NCI-H1417 (cell line): ENCODE measurements at places on chromosomes 3 and 15.

GRCh38 chr3:119314821-119315220 lies 20.6 kb downstream of the ARHGAP31 start:
- no peak for DNase-seq

- no peak for DNase-seq
These were observed 143.2 kb upstream of the LIPC start for GRCh38 chr15:58288592-58288991.

GRCh38 chr3:3448468-3448867 lies 269.0 kb upstream of the CRBN start:
- no peak for DNase-seq

- DNase-seq: no peak
These were observed 340 bp downstream of the TTLL3 start for GRCh38 chr3:9810433-9810770.

GRCh38 chr15:49427372-49427771 lies 4.3 kb downstream of the FGF7 start:
- DNase-seq: no peak

DNA sequence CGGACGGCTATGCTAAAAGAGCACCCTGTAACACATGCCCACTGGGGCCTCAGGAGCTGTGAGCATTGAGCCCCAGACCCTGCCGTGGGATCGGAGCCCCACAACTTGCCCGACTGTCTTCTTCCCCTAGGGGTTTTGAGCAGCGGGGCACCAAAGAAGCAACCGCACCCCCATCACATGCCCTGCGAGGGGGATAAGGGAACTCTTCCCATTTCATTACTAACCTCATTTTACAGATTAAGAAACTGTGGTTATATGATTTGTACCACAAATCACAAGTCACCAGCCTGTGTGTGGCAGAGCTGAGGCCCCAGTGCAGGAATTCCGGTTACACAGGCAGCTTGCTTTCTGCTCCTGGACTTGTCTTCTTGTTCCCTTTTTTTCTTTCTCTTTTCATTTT lies 86.2 kb downstream of the CD47 start:
- DNase-seq: no peak

- no peak for DNase-seq
These were observed 95.7 kb downstream of the SUCNR1 start for GRCh38 chr3:151969026-151969642.

DNA sequence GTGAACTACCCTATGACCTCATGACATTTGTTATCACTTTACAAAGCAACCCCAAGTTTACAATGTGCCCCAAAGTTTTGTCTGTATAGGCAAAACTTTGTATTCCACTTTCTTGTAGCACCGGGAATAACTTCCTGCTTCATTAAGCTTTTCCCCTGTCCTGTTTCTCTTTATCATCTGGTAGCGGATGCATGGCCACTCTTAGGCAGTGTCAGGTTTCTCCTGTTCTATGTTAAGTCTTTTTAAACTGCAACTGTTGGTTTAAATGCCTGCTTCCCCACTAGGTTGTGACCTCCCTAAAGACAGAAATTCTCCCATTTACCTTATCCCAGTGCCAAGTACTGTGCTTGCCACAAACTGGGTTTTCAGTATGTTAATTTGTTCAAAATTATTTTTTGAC lies 433.6 kb upstream of the DPH6 start:
- no peak for DNase-seq

DNA sequence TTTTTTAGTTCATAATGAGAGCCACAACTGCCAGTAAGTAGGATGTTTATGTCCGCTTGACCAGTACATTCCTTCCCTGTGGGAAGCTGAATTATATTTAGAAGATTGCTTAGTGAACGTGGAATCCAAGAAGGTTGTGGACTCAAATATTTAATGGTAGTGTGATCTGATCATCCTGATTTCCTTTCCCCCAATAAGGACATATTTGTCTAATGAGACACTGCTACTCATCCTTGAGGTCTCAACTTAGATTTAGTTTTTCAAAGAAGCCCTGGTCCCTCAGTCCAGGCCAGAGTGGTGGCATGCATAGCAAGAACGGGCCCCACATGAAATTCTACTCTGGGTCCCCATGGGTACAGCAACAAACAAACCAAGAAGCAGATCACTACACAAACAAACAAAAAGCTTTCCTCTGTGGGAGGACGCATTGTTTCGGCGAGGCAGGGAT lies 60.8 kb downstream of the USP13 start:
- no peak for DNase-seq

GRCh38 chr3:174010907-174011306 lies 613.4 kb downstream of the NLGN1 start:
- DNase-seq: no peak

DNA sequence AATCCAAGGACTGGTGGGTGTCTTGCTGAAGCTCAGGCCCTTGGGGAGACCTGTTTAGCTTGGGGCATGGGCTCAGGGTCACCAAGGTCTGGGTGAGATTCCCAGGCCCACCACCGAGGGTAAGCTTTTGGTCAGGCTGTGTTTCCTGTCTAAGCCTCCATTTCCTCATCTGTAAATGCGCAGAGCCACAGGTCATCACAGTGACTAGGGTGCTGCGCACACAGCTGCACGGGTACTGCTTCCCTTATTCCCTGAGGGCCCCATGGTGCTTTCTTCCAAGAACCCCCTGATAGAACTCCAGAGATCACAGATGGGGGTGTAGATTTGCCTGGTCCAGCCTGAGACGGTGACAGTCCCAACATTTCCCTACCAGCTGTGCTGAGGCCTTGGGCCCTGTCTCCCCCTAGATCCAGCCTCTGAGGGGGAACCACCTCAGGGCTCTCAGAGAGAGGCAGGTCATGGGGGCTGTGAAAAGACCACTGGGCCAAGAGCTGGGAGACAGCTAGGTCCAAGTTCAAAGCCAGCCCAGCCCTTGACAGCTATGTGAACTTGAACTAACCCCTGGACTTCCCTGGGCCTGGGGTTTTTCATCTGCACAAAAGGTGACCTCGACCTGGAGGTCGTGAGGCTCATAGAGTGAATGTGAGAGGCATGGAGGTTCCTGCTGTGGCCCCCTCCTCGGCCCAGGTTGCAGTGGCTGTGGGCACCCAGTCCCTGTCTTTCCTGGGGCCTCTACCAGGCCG lies 60.7 kb downstream of the SEMA3G start:
- DNase-seq: no peak

- DNase-seq: no peak
These were observed 633.6 kb upstream of the UBE2E2 start for GRCh38 chr3:22569570-22569969.

- no peak for DNase-seq
These were observed 18.7 kb downstream of the MFSD1 start for GRCh38 chr3:158820521-158820920.

GRCh38 chr3:147945968-147946519 lies 536.9 kb downstream of the ZIC1 start:
- DNase-seq: no peak

DNA sequence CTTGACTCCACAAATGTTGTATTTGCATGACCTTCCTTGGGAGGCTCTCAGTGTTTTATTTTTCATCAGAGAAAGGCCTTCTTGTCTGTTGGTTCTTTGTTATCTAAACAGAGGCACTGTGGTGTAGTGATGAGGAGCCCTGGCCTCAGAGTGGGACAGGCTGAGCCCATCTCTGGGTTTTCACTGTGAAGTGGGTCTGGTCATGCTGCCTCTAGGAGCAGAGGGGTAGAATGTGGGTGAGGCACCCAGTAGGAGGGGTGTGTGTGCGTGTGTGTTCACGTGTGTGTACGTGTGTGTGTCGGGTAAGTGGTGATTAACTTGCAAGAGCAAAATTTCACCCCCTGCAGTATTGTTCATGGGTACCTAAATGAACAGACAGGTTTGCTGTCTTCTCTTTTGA lies 14.4 kb downstream of the KLF13 start:
- no peak for DNase-seq

DNA sequence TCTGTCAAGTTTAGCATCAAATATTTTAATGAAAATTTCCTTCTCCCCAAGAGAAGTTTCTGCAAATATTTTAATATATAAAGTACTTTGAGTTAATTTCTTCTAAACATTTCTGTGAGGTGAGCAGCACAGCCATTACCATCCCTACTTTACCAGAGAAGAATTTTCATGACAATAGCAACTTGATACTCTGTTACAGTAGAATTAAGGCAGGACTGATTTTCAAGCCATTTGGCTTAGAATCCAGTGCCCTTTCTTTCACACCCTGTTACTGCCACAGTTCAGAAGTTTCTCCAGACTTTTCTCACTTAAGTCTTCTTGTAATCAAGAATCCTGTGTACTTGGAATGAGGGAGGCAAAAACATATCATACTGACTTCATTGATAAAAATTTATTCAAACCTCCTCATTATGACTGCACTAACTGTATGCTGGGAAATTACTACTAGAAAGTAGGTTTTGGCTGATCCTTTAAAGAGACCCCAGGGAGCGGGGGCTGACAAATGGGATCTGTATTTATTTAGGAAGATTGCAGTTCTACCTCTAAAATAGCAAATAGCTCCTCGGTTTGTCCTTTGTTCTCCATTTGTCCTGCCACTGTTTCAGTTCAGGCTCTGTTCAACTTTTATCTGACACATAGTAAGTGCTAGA lies 557.0 kb upstream of the SGO1 start:
- no peak for DNase-seq

DNA sequence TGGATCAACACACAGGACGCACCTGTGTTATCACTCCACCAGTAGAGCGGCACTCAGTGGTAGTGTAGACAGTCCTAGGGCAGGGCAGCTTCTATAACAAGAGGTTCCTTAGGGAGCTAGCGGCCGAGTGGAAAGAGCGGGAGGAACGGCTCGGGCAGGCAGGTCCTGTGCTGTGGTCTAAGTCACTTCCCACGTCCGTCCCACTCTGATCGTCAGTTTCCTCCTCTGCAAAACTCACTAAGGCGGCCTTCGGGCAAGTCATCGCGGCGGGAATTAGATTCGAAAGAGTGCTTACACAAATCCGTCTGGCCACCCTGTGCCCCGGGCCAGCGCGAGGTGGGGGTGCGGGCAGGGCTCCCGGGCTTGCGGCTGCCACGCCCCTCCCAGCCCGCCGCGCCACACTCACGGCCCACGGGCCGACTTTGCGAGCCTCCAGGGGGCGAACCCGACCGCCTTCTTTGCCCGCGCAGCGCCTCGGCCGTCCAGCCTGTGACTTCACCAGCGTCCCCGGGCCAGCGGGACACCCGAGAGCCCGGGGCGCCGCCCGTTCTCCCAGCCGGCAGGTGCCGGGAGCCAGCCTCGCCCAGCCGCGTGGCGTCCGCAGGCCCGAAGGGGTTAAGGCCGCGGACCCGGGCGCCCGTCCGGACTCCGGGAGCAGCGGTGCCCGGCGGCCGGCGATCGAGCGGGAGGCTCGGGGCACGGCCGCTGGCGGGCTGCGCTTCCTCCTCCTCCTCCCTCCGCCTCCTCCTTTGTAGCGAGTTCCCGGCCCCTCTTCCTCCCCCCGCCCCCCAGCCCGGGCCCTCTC lies 416 bp upstream of the CORO2B start:
- DNase-seq: peak; percentile 87

DNA sequence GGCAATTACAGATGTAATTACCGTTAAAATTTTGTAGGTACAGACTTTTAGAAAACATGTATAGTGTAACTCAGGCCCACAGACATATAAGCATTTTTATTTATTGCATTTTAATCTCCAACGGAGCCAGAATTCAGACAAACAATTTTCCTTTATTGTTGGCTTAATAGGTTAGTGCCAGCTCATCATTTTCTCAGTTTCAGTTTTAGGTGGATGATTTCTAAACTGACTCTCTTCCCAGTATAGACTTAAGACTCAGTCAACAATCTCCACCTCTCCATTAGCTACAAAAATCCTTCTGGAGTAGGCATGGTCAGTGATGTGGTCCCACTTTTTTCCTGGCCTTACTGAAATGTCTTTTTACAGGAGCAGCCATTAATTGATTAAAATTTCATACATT lies 994.6 kb downstream of the TBL1XR1 start:
- DNase-seq: no peak

DNA sequence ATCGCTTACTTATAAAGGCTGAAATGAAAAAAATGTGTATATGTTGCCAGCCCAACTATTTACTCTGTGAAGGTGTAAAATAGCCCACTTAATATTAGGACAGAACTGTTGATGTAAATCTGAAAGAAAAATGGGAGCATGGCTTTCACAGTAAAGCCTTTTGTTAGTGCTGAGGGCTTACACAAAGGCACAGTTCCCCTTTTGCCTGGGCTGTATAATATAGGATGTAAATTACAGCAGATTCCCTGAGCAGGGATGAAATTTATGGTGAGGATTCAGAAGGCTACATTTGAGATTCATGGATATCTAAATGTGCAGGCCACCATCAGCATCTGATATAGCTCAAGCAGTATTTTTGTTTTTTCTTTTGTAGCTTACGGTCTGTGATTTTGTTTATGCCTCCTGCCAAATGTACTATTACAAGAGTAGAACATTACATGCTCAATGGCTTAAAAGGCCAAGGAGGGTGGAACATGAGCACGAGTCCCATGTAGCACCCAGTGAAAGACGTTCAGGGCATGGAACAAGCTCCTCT lies 109.1 kb upstream of the ATP10A start:
- DNase-seq: no peak

- no peak for DNase-seq
These were observed 15.4 kb downstream of the IGSF10 start for GRCh38 chr3:151445273-151446001.

GRCh38 chr3:79040091-79040490 lies 727.7 kb downstream of the ROBO1 start:
- DNase-seq: no peak

- no peak for DNase-seq
These were observed 13.4 kb downstream of the MAPKAPK3 start for GRCh38 chr3:50630394-50630793.

GRCh38 chr15:34154725-34155204 lies 52.9 kb downstream of the PGBD4 start:
- no peak for DNase-seq

GRCh38 chr3:134035836-134036235 lies 6.1 kb upstream of the SLCO2A1 start:
- no peak for DNase-seq
